ENCODE measurements at places on chromosomes 4 and X.

DNA sequence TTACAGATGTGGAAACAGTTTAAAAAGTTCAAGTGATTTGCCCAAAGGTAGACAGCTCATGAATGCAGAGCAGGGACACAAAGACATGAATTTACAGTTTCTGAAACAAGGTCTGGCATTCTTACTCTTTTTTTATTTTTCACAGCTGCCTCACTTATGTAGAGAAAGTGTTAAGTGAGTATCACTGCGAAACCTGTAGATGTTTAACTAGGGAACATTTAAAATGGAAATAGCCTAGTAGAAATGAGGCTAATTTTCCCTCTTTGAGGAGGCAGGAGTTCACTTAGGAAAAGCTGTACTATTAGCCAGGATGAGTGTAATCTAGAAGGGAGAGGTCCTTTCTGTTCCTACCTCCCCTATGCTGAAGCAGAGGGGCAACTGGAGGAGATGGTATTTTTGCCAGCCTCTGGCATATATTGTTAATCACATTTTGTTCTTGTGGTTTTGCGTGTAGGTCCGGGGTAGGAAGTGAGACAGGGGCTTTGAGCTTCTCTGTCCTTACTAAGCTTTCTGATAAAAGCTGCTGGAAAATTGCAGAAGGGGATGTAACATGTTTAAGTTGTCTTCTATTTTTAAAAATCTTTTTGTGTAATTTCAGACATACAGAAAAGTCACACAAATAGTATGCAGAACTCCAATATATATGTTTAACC, 492.8 kb upstream of the NR3C2 start:
- no peak for DNase-seq

DNA sequence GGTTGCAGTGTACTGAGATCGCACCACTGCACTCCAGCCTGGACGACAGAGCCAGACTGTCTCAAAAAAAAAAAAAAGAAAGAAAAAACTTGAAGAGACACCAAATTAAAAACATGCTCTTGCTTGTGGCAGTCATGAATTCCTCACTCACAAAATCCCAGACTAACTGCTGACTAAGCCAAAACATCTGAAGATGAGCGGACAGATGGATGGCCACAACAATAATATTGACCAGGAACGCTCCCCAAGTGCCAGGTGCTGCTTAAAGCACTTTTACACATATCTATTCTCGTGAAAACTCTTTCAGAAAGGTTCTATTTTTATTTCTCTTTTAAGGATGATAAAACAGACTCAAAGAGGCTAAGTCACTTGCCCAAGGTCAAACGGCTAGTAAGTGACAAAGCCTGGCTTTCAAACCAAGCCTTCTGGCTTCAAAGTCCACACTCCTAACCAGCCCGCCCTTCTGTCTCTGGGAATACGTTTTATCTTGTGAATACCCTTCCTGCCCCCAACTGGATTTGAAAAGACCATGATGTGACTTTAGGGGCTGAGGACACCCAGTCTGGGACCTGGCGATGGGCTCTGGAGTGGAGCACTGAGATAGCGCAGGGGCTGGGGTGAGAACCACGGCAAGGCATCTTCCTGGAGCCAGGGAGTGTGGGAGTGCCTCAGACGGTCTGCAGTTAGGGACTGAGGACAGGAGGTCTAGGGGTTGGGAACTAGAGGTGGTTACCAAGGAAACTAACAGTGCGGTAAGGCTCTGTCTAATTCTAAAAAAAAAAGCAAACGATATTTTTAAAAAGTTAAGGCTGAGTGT, 9.5 kb upstream of the CXCR3 start:
- DNase-seq, result no peak

- no peak for DNase-seq
Observed at GRCh38 chr4:99863804-99864203, 30.4 kb downstream of the LAMTOR3 start.

- DNase-seq, result no peak
Observed at GRCh38 chr4:6869944-6870343, 39.7 kb upstream of the TBC1D14 start.

GRCh38 chrX:68833448-68833805, 4.6 kb downstream of the EFNB1 start:
- DNase-seq, result no peak

GRCh38 chr4:41024556-41025491, 189.5 kb downstream of the APBB2 start:
- no peak for DNase-seq

DNA sequence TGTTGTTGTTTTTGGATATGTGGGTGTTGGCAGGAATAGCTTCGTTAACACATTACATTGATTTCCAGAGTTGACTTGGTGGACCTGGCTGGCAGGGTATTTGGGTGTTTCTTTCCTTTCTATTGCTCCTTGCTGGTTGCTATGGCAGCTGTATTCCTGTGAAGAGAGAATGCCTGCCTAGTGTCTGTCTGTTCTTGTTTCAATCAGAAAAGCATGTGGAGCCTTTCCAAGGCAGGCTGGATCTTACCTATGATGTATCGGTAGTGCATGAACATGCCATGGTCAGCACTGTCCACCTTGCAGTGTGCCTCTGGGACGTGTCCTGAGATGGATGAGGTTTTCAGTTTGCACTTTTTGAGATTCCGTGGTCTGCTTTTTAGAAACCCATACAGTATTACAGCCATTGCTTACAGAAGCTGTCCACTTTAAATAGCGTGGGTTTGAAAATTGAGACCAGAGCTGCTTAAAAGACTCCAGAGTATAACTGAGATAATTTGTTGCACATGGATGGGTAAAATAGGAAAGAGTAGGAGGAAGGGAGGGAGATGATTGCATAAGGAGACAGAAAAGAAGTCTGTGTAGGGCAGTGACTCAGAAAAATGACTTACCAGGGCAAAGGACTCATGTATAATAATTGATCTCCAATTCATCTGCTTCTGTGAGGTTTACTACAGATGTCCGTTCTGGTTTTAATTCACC, 20.0 kb upstream of the AADAT start:
- DNase-seq, result no peak

- no peak for DNase-seq
Observed at GRCh38 chr4:3813151-3814052, 47.2 kb downstream of the ADRA2C start.

GRCh38 chr4:144178414-144178813, 37.9 kb upstream of the GYPA start:
- no peak for DNase-seq

DNA sequence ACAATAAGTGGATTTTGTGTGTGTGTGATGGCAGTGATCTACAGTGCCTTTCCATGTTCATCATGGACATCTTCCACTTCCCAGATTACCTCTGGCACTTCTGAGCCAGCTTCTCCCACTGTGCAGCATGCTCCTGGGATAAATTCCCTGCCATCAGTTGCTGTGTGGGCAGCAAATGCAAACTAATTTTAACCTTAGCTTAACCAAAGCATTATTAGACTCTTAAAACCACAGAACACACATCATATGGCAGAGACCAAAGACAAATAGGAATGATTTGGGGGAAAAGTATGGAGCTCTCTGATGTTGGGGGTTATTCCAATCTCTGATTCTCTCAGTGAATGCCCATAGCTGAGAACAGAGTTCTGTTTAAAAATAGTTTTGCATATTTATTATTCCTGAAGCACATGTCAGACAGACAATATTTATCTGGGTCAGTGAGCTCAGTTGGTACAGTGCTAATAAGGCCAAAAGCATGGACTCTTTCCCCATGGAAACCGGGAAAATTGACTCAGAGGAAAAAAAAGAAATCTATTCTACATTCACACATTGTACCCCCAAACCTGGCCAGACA, 567.4 kb downstream of the IQCM start:
- no peak for DNase-seq

- no peak for DNase-seq
Observed at GRCh38 chrX:17596546-17597205, 140.6 kb upstream of the SCML1 start.

Data from SW 1271 (cell line).